Left cardiac atrium (tissue), 4 donors: ENCODE measurements at places on chromosomes 3 and 15.
A peak's percentile ranks its signal among the peaks of the same experiment; 100 is the strongest.

- DNase-seq: no peak
These were observed 584.5 kb upstream of the CCDC54 start for GRCh38 chr3:106792716-106793115.

DNA sequence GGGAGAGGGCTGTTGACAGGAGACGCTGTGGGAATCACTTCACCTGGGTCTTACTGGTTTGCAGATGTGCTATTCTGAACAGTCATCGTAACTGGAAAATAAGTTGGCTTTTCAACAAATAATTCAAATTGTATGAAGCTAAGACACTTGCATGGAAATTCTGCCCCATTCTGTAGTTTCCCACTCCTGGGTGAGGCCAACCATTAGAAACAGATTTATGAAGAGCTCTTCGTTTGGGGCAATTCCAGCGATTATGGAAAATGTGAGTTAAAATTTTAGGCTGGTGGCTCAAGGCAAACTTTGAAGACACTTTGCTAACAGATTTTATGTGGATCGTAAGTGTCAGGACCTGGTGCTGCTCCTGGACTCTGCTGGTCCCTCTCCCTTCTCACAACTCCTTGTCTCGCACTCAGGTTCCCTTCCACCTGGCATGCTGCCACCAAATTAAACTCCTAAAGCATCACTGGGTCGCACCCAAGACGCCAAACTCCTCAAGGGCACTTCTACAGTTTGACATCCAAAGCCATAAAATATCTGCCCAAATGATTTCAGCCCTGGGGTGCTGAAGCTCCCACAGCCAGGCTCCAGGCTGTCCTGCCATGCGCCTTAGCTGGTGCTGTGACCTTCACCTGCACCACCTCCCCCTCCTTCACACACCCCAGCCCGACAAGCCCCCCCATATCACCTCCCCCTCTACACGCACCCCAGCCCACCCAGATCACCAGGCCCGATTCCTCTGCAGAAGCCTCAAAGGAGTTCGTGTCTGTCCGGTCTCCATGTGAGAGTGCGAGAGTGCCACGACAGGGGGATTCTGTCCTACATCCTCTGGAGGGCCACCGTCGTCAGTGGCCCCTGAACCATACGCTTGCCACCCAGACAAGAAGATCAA, 138.4 kb downstream of the NSMCE3 start:
- DNase-seq: peak; percentile 14

DNA sequence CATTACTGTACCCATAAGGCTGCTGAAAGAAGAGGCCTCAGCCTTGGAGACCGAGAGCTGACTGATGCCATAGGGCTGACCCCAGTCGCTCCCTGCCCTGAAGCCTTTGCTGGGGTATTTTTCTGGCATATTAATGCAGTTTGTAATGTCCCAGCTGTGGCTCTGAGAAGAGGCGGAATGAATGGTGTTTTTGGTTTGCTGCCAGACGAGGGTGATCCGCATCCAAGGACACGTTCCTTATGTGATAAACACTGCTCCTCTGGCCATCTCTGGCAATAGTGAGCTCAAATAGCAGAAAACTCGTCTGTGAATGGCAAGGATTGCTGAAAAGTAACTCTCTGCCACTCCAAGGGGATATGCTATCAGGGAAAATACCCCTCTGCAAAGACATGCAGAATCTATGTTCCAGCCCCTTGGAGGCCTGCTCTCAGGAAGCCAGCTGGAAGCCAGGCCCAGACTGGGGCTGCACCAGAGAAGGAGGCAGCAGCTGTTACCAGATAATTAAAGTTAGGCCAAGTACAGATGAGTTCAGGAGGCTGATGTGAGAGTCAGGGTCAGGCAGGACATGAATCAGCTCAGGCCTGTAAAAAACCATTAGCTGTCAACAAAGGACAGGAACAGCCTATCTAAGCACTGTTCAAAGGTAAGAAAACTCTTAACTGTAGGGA, 28.9 kb upstream of the KLHL6 start:
- peak; percentile 52 for DNase-seq

DNA sequence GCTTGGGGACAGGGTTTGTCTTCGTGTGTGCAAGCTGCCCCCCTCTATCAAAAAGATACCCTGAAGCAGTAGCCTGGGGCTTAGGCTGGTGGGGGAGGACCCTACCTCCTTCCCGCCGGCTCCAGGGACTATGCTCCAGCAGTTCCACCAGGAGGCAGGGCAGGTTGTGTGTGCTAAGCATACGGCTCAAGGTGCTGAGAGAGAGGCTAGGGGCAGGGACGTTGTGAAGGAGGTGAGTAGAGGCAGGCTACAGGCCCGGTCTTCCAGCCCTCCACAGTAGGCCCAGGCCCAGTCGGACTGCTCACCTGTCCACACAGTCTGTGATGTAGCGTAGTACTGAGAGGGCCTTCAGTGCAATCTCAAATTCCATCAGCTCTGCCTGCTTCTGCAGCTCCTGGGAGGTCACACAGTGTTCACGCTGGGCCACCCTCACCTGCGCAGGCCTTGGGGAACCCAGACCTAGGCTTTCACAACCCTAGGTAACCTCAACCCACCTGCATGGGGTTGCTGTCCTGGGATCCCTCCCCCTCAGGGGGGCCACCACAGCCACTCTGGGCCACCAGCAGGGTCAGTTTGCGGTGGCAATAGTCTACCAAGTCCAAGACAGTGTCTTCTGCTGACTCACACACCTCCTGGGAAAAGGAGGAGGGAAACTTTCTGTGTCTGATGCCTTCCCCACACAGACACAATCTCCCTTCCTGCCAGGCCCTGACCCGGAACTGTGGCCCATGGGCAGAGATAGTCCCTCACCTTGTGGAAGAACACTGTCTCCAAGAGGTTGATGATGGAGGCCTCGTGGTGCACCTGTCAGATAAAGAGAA, 2.4 kb upstream of the RASSF1 start:
- no peak for DNase-seq

DNA sequence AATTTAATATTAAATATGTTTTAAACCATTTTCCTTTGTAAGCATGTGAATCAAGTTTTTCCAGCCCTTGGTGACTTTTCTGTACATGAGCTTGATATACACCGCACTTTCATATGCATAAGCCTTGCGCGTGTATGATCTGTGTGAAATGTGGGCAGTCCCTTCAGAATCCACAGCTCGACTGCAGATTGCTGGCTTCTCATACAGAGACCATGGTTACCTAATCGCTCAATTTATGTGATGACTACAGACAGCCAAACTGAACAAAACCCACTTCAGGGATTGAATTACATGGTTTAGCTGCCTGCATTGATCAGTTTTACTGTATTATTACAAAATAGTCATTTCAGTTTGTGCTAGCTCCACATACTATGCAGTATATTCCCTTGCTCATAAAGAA, 212.3 kb upstream of the NECTIN3 start:
- no peak for DNase-seq

DNA sequence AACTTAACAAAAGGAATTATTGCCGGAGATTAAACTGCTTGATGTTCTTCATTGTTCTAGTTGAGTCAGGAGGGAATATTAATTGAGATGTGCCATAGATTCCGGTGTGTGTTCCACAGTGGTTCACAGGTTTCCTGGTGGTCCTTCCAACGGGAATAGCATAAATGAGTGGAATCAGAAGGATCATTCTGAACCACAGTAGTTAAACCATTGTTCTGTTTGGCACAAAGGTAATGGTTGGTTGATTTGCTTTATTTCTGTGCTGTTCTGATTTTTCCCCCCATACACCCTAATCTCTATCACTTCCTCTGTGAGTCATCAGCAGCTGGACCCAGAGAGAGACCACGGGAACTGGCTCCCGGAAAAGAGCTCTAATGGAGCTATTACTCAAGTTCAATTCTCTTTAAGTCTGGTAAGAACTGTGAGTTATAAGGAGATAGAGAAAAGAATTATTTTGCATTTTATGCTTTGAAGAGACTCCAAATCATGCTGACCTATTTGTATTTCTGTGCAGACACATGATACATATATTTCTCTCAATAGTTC, 627.2 kb downstream of the ZIC1 start:
- DNase-seq: no peak

- DNase-seq: no peak
These were observed 82.9 kb downstream of the FSIP1 start for GRCh38 chr15:39699516-39700374.

- DNase-seq: no peak
These were observed 2.1 kb downstream of the ANKUB1 start for GRCh38 chr3:149790268-149790667.

- no peak for DNase-seq
These were observed 27.4 kb upstream of the FRMD5 start for GRCh38 chr15:44222478-44222877.

DNA sequence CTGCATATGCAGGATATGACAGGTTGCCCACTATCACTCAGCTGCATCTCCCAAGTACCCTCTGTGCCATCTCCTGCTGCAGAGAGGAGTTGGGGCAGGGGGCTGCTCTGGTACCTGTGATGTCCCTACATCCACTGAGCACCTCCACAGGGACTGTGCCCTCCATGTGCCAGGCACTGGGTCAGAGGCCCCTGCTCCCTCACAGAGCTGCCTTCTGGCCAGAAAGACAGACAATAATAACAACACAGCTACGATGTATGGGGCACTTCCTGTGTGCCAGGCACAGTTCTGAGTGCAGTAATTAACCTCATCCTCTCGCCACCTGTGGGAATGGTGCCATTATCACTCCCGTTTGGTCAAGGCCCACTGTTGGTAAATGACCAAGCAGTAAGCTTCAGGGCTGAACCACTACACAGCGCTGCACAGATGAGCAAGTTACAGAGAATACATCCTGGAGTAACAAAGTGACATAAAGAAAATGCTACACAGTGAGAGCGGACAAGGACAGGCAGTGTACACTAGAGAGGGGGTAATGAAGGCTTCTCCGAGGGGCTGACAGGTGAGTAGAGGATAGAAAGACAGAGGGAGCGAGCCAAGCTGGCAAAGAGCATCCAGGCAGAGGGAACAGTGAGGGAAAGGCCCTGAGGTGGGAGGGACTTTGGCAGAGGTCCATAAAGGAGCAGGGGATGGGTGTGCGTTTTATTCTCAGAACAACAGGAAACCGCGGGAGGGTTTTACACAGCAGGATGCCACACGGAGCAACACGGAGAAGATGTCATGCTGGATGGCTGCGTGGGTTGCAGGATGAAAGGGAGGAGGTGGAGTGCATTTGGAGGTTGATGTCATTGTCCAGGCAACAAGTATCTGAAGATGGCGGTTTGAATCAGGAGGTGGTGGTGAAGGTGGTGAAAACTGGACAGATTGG, 13.6 kb downstream of the WNT7A start:
- DNase-seq: no peak

DNA sequence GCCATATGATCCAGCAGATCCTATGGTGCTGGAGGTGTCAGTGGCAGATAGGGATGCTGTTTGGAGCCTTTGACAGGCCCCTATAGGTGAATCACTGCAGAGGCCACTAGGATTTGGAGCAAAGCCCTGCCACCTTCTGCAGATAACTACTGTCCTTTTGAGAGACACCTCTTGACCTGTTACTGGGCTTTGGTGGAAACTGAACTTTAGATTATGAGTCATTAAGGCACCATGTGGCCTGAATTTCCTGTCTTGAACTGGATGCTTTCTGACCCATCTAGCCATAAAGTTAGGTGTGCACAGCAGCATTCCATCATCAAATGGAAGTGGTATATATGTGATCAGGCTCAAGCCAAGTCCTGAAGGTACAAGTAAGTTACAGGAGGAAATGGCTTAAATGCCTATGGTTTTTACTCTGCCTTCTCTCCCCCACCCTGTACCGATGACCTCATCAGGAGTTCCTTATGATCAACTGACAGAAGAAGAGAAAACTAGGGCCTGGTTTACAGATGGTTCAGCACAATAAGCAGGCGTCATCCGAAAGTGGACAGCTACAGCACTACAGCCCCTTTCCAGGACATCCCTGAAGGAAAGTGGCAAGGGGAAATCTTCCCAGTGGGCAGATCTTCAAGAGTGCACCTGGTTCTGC, 565.6 kb upstream of the AGTR1 start:
- DNase-seq: no peak

DNA sequence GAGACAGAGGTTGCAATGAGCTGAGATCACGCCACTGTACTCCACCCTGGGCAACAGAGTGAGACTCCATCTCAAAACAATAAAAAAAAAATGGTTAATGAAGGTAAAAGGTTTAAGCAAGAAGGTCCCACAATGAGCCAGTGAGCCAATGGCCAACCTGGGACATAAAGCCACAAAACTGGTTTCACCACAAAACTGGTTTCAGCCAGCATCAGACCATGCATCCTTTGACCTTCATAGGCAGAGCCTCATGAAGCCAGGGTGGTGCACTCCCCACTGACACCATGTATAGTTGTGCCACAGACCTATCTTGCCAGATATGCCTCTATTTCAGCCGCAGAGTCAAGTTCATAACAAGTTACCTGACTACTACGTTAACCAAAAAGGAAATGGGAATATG, 41.9 kb downstream of the SCAP start:
- DNase-seq: no peak

DNA sequence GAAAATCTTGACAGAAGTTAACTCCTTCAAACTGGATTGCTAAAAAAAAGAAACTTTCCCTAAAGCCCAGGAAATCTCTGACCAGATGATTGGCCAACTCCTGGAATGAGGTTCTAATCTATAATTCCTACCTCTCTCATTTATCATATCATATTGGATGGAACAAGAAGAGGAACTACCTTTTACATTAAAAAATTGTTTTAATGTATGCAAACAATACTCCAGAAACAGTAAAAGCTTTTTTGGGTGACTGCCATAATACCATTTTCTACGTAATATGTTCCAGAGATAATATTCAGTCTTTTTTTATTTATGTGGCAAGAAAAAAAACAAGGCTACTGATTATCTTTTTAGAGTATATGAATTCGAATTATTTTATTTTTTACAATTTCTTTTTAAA, 204.4 kb downstream of the TUSC7 start:
- no peak for DNase-seq

DNA sequence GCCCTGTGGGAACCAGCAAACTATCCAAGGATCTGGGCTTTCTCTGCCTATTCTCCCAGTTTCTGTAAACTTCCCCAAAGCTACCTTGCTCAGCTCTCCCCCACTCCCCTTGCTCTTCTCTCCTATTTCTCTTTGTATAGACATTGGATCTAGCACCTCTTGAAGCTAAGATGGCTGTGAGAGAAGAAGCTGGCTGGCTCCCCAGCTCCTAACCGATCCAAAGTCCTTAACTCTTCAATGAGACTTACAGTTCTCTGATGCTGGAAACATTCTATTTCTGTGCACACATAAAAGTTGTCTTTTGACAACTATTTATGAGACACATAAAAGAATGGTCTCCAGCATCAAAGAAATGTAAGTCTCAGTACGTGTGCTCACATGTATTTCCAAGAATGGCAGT, 70.6 kb upstream of the C3orf80 start:
- no peak for DNase-seq

- no peak for DNase-seq
These were observed 520 bp downstream of the MESD start for GRCh38 chr15:80989081-80989517.

GRCh38 chr3:158569794-158570193, 1.2 kb upstream of the MLF1 start:
- DNase-seq: peak; percentile 27

DNA sequence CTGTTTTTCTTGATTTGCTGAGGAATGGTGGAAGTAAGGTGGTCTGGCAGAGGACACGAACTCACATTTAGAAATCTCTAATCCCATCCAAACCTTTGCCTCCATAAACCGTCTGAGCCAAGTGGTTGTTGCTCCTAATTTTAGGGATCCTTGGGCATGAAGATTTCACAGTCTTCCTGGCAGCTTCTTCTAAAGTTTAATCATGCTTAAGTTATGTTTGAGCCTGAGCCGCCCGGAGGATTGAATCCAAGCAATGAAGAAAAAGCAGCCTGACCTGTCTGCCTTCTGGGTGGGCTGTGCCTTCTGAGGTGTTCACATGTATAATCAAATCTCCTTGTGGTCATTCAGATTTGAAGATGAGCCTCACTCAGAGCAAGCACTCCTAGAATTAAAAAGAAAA, 249.0 kb downstream of the CD47 start:
- no peak for DNase-seq

GRCh38 chr3:156685198-156685597, 10.8 kb downstream of the TIPARP start:
- DNase-seq: no peak
